CD8-positive, alpha-beta memory T cell (primary cell): ENCODE measurements at places on chromosomes 16 and 17.

DNA sequence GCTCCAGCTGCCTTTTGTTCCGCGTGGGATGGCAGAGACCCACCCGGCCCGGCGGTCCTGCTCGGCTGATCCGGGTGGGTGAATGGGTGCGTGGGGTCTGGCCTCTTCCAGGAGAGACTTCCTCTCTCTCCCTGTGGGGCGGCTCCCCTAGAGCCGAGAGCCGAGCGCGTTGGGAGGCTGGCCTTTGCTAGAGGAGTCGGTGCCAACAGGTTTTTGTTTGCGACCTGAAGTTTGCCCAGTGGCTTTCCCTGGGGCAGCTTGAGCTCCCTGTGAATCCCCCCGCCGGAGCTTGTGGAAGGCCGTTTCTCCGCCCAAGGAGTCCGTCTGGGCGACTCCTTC lies 970 bp downstream of the EPN2 start:
- no peak for DNase-seq

GRCh38 chr17:41530062-41531048 lies 2.2 kb upstream of the KRT19 start:
- DNase-seq: no peak

GRCh38 chr17:40443988-40444899 lies 994 bp downstream of the IGFBP4 start:
- DNase-seq: no peak

DNA sequence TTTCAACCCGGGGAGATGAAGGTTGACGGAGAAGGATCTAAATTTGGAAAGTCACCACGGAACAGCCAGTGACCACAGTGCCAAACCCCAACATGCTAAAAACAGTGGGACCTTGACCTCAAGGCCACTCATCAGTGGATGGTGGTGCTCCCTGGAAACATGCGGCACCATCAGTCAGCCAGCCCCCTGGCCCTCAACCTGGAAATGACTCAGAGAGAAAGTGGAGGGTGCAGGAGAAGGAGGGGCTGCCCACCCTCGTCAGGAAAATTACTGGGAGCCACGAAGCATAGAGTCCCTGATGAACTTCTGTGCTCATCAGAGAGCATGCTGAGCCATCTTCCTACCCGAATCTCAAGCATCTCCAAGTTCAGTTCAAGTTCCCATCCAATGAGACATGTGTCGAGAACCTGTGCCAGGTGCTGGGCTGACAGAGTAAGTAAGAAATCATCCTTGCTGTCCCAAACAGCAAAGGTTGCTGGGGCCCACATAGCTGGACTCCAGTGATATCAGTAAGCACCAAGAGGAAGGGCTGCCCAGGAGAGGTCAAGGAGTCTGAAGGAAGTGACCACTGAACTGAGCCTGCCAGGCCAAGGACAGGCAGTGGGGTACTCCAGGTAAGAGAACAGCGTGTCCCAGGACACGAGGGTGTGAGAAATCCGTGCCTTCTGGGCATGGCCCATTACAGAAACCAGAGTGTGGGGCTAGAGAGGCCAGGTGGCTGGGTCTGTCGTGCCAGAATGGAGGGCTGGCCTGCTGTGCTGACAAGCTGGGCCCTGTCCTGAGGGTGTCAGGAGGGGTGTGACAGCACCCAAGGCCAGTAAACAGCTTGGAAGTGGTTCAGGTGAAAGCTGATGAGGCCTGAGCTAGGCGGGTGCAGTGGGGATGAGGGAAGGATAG lies 5.2 kb downstream of the PECAM1 start:
- DNase-seq: peak; percentile 26

GRCh38 chr17:64411999-64412771 lies 21.5 kb upstream of the PECAM1 start:
- DNase-seq: no peak

GRCh38 chr16:12580809-12581208 lies 222.9 kb downstream of the CPPED1 start:
- no peak for DNase-seq

GRCh38 chr17:79835470-79835899 lies 3.8 kb downstream of the CBX4 start:
- DNase-seq: peak; percentile 45

DNA sequence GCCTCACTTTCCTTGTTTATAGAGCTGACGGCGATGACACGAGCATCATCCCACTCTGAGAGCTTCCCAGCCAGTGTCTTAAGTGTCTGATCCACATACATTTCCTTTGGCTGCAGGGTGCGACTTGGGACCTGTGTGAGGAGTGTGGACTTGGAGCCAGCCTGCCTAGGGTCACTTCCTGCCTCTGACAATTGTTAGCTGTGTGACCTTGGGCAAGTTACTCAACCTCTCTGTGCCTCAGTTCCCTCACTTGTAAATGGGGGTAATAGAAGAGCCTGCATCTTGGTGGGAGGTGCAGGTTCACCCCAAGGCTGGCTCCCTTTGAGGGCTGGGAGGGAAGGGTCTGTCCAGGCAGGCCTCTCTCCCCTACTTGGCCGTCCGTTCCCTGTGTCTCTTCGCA lies 27.4 kb upstream of the GSE1 start:
- no peak for DNase-seq

DNA sequence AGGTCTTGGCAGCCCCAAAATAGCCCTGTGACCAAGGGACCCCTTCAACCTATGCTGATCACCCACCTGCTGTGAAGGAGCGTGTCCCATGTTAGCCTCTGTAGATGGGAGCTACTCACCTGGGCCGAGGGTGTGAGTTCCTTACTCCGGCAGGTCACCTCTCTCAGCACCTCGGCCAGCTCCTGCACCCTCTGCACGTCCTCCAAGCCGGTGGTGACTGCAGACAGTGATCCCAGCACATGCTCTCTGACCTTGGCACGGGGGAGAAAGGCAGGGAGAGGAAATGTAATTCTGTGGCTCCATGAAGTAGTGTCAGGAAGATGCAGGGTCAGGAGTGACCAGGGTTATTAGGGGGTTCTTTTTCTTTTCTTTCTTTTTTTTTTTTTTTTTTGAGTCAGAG lies 67.7 kb upstream of the BCO1 start:
- no peak for DNase-seq
